ENCODE measurements at places on chromosomes 5 and 9.

GRCh38 chr5:179268399-179268952 lies 76.8 kb downstream of the ADAMTS2 start:
- no peak for DNase-seq

GRCh38 chr5:54653956-54654614 lies 136.5 kb downstream of the SNX18 start:
- DNase-seq, result no peak

DNA sequence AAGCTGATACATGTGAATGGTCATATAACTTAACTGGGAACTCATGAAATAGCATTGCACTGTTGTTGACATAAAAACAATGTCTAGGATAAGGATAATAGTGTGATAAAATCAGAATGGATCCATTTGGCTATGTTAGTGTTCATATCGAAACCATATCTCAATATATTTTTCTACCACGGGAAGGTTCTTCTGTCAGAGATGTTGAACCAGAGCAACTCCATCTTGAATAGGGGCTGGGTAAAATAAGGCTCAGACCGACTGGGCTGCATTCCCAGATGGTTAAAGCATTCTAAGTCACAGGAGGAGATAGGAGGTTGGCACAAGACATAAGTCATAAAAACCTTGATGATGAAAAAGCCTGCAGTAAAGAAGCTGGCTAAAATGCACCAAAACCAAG lies 56.3 kb downstream of the FNIP1 start:
- no peak for DNase-seq

DNA sequence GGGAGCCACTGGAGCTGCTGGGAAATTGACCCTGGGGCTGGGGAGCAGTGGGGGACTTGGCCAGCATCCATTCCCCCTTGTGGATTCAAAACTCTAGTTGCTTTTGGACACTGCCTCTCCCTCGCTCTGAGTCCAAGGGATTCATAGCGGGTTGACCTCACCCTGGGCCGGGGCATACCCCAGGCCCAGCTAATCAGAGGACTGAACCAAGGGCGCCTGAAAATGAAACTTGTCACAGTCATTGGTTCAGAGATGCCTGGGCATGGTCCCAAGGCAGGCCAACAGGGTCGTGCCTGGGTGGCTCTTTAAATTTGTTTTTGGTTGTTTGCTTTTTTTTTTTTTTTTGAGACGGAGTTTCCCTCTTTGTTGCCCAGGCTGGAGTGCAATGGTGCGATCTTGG lies 22.6 kb downstream of the STK10 start:
- DNase-seq, result no peak

GRCh38 chr5:107518616-107519015 lies 152.1 kb downstream of the EFNA5 start:
- no peak for DNase-seq

DNA sequence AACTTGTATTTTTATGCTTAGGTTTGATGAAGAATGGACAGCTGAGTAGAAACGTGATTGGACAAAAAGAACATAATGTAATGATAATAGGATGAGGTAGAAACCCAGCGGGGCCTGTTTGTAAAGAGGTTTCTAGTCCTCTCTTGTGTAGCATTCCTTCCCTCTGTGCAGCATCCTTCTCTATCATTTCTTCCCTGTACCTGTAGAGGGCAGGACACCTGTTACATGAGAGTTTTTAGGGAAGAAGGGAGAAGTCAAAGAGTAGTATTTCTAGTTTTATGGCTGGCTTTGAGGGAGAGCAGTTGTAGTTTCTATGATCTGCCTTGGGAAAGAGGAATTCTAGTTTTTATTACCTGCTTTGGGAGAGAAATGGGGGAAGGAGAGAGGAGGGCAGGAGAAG lies 162.1 kb upstream of the FST start:
- peak; percentile 12 for DNase-seq
